ENCODE measurements at places on chromosomes 12 and 14. TPM values are rescaled to one million over a fixed set of nuclear protein-coding genes. Genes with fewer than 3 reads are reported as not detected.

KCNC2 gene
- total RNA-seq = not detected

MARK3 gene
- 83.1 TPM for total RNA-seq

PLEKHG3 gene
- 127 TPM for total RNA-seq

ENO2 gene
- total RNA-seq = 35.7 TPM

DENND5B gene
- 14.1 TPM for total RNA-seq

WNT1 gene
- not detected for total RNA-seq

FGD4 gene
- 55.5 TPM for total RNA-seq

ASPG gene
- 2.5 TPM for total RNA-seq

PYGL gene
- total RNA-seq = 40.3 TPM

OR6C2 gene
- total RNA-seq = not detected

CSRP2 gene
- 40.8 TPM for total RNA-seq

CLEC4E gene
- 4.3 TPM for total RNA-seq

KCNH3 gene
- total RNA-seq = 2.8 TPM

CPM gene
- 144 TPM for total RNA-seq

RERG gene
- total RNA-seq = 44.7 TPM

LALBA gene
- not detected for total RNA-seq

CTSG gene
- total RNA-seq = 11.9 TPM

SPTB gene
- 1.7 TPM for total RNA-seq

C3AR1 gene
- total RNA-seq = 17.7 TPM

POLE2 gene
- total RNA-seq = 2.6 TPM

CLEC6A gene
- not detected for total RNA-seq

GYS2 gene
- not detected for total RNA-seq

SDS gene
- total RNA-seq = 1.0 TPM

NFE2 gene
- 1.6 TPM for total RNA-seq

RNU4-1 gene
- total RNA-seq = 3,016 TPM

SVOP gene
- total RNA-seq = not detected

POTEM gene
- not detected for total RNA-seq

STAB2 gene
- 0.16 TPM for total RNA-seq

PRKD1 gene
- total RNA-seq = 45.1 TPM

MFAP5 gene
- total RNA-seq = 0.38 TPM

BLTP3B gene
- total RNA-seq = 18.3 TPM

BICD1 gene
- 36.7 TPM for total RNA-seq

SERPINA3 gene
- total RNA-seq = 1,762 TPM

GPR137C gene
- total RNA-seq = 0.54 TPM

OR4K14 gene
- total RNA-seq = not detected

IAPP gene
- total RNA-seq = not detected

PPP4R4 gene
- total RNA-seq = 0.47 TPM

DCN gene
- 317 TPM for total RNA-seq

ANKRD33 gene
- total RNA-seq = not detected

AQP6 gene
- total RNA-seq = 12.0 TPM

RHEBL1 gene
- 0.69 TPM for total RNA-seq

RASAL1 gene
- total RNA-seq = 58.3 TPM

SOAT2 gene
- 0.19 TPM for total RNA-seq

CPNE6 gene
- total RNA-seq = 0.19 TPM

TMEM253 gene
- 0.41 TPM for total RNA-seq

FOXA1 gene
- not detected for total RNA-seq

CYP46A1 gene
- total RNA-seq = 0.82 TPM

ZBTB42 gene
- 10.0 TPM for total RNA-seq

ADGRD1 gene
- total RNA-seq = 6.7 TPM

OR5AU1 gene
- total RNA-seq = not detected

ADCY6 gene
- 66.9 TPM for total RNA-seq

FLRT2 gene
- total RNA-seq = 16.6 TPM

Measured in kidney (tissue), 22 donors.